Stimulated activated CD8-positive, alpha-beta memory T cell treated with anti-CD3 and anti-CD28 coated beads, Interleukin-7, amount 100 ng/mL, for 24 hours (primary cell): ENCODE measurements at places on chromosomes 12 and 14.
A peak's percentile ranks its signal among the peaks of the same experiment; 100 is the strongest.

GRCh38 chr14:36848213-36848612, 186.6 kb downstream of the PAX9 start:
- DNase-seq: no peak

DNA sequence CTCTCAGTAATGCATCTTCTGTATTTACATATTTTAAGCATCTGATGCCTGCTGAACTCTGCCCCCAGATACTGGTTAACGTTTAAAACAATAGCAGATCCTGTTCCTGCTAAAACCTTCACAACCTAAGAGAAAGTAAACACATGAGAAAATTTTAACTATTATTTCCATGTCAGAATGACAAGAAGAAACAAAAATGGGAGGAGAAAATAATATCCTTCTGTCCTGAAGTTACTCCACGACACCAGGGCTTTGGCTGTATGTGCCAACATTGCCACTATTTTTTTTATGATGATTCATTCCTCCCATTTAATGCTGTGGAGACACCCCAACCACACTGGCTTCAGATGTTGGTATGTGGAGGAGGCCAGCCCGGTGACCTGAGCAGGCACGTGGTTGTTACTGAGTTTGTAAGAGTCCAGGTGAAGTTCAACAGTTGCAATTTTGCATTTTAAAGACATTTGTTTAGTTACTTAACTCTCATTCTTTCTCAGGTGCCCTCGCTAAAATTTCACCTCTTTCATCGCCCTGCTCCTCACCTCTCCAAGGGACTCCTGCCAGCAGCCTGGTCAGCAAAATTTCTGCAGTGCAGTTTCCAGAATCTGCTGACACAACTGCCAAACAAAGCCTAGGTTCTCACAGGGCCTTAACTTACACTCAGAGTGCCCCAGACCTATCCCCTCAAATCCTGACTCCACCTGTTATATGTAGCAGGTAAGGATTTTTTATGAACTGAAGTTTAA, 65.5 kb upstream of the SLCO1C1 start:
- no peak for DNase-seq

GRCh38 chr14:31927348-31927832, 149.7 kb upstream of the ARHGAP5 start:
- no peak for DNase-seq

DNA sequence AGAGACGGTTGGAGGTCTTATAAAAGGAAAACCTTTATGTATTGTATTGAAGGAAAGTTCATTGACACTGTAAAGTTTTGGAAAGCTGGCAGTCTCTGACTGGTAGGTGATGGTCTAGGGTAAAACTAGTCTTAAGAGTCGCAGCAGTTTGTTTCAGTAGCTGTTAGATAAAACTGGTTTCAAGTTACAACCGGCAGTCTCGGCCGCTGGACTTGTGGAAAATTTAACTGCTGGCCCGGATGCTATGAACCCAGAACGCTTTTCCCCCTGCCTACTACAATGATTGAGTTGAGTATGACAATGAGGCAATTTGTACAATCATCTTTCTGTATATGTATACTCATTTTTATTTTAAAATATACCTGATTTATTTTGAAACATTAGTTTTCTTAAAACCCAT, 1426.9 kb downstream of the AACS start:
- DNase-seq: no peak

DNA sequence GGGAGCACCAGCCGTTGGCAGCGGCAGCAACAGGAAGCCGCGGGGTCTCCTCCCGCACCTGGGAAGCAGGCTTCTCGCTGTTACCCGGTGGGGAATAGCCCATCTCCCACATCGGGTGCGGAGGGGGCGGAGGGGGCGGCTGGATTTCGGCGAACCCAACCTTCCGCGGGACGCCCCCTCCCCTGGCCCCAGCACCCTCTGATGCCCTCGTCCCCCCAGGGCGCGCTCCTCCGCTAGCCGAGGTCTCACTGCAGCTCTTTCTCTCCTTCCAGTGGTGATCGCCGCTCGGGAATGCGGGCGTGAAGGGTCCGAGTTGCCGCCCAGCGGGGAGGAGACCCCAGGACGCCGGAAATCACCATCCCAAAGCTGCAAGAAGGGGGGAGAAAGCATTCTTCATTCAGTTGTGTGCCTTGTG, 303 bp downstream of the SAMD4A start:
- DNase-seq: no peak

DNA sequence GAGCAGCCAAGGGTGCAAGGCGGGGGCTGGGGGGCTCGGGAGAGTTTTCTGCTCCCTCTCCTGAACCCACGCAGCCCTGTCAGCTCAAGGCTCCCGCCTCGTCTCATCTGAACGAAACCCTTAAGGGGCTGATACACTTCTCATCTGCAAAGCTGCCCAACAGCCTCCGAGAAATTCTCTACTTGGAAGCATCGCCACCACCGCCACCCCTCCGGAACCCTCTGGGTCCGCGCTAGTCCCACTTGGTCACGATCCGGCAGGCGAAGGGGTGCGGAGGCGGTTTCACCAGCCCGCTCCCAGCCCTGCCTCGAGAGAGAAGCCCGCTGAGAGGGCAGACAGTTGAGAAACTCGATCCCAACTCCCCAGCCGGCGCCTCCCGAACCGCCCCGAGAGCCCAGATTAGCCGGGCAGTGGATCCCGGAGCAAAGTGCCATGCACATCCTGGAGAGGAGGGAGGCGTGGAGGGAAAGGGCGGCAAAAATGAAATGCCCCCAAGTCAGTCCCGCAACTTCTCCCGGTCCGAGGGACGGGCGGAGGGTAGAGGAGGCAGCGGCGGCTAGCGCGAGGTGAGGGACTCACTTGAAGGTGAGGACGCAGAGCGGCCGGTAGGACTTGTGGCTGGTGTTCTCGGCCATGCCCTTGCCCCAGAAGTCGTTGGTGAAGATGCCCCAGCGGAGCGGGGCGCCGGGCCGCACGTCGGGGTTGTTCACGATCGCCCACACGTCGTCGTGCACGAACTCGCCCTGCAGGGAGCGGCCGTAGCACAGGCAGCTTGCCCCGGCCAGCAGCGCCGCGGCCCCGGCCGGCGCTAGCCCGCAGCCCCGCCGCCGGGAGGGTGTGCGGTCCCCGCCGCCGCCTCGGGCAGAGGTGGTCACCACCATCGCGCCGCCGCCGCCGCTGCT, 620 bp downstream of the TMTC1 start:
- DNase-seq: no peak

GRCh38 chr14:22487941-22488340, 101.1 kb downstream of the DAD1 start:
- no peak for DNase-seq

GRCh38 chr14:54782751-54783659, 119.6 kb downstream of the GCH1 start:
- no peak for DNase-seq

DNA sequence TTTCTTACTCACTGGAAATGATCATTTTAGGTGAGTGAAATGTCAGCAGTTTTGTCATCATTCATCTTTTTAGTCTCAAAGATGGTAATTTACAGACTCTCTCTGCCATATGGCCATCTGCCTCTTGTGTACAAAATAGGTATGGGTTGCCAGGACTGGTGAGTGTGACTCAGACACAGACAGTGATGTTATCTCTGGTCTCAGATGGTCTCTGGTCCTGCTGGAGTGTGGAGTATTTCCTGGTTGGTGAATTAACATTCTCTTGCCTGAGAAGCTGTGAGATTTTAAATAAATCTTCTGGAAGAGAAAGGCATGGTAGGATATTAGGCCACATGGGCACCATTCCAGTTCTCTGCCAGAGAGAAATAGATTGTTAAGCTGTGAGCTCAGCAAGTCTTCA, 207.0 kb downstream of the ATP23 start:
- DNase-seq: no peak

DNA sequence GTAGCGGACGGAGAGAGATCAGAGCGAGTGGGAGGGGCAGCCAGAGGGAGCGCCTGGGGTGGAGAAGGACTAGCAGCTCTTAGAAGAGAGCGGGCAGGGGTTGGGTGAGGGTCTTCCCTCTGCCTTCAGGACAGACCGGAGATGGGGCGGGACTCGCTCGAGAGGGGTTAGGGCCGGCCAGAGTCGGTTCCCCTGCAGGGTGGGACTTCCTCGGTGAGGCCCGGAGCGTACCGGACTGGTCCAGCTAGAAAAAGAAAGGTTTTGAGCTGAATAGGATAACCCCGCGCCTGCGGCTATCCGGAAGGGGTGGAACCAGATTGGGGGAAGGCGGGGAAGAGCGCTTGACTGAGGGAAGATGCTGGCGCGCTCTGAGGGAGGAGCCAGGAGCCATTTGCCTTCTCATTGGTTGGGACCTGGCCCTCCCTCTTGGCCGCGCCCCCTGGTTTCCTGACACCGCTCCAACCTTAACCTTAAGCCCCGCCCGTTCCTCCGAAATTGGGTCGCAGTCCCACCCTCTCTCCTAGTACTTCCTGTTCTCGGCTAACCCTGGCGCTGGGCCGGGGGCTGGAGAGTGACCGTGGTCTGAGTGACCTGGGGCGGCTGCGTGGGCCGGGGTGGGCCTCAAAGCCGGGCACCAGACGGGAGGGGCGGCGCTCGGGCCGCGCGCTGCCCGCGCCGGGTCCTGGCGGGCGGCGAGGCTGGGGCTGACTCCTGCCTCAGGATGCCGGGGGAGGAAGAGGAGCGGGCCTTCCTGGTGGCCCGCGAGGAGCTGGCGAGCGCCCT, at the start of gene RNF31:
RNF31 (plus strand) TSS at position 521 of the 783 bp plus-strand sequence; CDS start at position 722, 201 bp downstream.
- DNase-seq: peak; percentile 95

DNA sequence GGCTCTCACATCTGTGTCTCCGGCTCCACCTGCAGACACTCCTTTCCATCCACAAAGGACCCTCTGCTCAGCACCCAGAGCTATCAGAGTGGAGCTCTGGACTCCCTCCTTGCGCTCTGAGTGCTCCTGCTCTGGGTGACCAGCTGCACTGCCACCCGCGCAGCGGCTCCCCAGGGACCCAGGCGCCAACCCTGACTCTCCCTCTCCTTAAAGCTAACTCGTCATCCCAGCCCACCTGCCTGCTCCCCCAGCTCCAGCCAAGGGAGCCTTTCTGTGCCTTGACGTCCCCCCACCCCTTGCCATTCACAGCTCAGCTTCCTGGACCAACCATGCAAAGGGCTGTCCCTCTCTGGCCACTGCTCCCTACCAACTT, 99.0 kb downstream of the SETD3 start:
- DNase-seq: no peak

DNA sequence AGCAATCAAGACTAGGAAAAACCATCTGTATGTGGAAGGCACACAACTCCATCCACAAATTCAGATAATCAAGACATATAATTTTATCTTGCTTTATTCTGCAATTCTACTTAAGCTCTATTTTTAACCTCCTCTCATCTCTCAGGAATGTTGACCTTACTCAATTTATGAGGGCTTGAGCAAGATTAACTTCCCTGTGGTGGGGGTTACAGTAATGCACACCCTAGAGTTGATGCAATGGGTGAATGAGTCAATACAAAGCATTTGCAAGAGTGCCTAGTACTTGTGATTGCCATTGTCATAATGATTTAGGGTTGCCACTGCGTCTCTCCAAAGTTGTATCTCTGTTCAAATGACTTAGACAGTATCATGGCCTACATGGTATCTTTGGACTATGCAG, 1598.4 kb upstream of the TMEM132C start:
- DNase-seq: no peak

DNA sequence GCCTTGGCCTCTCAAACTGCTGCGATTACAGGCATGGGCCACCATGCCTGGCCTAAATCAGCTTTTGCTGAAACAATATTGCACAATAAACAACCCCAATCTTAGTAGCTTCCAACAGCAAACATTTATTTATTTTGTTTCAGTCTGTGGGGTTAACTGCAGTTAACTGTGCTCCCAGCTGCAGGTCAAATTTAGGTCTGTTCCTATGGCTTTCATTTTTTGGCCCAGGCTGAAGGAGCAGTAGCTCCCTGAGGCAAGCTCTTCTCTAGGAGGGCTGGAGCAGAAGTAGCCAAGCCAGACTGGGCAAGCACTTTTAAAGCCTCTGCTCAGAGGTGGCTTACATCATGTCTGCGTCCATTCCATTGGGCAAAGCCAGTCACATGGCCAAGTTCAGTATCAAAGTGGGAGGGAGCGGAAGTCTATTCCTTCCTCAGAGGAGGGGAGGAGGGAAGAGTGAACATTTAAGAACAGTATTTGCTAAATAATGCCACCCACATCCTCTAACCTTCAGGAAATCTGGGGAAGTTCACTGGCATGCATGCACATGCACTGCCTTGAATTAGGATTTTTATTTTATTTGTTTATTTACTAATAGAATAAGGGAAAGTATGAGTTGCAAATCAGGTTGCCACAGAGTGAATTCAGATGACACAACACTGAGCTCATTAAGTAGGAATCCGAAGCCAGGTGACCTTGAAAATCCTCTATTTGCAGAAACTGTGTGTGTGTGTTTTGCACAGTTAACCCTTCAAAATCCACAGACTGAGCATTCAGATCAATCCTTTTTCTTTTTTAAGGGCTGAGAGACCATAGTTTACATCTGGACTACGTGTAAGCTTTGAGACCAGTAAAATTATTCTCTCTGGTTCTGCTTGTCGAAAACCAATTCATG, 122.0 kb upstream of the SEL1L start:
- DNase-seq: no peak

DNA sequence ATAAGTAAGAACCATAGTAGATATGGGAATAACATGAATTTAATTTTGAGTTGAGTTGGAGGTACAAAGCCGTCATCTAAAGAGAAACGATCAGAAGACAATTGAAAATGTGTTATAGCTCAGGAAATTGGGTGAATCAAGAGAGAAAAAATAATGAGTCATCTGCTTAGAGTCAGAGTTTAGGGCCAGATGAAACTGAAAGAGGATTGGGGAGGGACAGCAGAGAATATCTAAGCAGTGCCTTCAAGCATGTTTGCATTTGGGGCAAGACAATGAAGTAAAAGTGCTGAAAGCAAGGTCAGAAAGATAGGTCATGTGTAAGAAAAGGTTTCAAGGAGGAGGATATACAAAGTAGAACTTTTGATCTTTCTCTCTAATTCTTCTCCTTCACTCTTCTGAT, 49.4 kb downstream of the SLC15A5 start:
- no peak for DNase-seq

- peak; percentile 70 for DNase-seq
These were observed 33.4 kb upstream of the RNASE3 start for GRCh38 chr14:20857630-20858261.

- no peak for DNase-seq
These were observed 124.0 kb downstream of the PDE3A start for GRCh38 chr12:20492251-20492760.

GRCh38 chr12:91951571-91951970, 194.1 kb downstream of the BTG1 start:
- no peak for DNase-seq

- DNase-seq: no peak
These were observed 396 bp downstream of the FERMT2 start for GRCh38 chr14:52950410-52950897.

DNA sequence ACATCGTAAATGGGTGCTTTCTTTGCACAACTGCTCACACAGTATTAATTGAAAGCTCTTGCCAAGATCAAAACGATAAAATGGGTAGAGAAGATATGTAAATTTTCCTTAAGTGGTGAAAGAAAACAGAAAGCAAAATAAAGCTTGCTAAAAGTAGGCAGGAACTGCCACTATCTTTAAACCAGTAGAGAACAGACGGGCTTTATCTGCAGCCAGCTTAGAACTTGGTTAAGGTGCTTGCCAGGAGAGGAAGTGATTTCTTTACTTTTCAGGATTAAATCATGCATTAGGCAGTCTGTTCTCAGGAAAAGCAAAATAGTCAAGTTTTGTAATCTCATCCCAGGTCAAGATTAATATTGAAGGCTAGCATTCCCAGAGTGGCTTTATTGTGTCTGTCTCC, 56.9 kb upstream of the CCDC175 start:
- DNase-seq: no peak

GRCh38 chr12:119857041-119857591, 20.0 kb downstream of the CIT start:
- DNase-seq: no peak
